ENCODE measurements at places on chromosomes 16 and 17. TPM values are rescaled to one million over a fixed set of nuclear protein-coding genes. Genes with fewer than 3 reads are reported as not detected.

The ST3GAL2 gene
- total RNA-seq = 10.4 TPM

DNA sequence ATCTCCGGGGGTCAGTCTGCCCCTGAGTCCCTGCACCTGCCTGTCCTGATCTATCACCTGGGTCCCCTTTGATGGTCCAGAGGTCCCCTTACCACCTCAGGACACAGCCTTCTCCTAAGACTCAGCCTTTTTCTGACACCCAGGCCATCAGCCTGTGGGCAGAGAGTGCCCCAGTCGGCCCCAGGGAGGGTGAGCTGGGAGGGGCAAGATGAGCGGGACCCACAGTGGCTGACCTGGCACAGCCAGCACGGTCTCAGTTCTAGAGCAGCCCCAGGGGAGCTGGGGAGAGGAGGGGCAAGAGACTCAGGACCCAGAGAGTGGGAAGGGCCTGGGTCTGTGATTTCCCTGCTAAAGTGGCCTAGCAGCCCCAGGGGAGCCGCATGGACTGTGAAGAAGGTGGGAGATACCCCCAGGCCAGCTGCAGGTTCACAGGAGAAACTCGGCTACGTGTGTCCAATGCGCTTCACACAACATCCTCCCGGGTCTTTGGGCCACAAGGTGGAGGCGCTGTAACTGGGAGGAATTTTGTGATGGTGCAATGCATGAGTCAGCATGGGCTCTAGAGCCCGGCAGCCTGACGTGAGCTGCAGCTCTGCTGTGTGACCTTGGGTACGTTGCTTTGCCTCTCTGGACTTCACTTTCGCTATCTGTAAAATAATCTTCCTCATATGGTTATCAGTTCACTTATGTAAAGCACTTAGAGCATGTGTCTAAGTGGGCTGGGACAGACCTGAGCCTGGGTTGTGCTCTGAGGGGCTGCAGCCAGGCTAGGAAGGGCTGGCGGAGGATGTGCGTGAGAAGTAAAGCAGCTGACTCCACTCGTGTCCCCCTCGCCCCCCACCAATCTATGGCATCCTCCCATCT, 67.2 kb upstream of the LHX1 start:
- no peak overlapping the region for H3K27ac ChIP-seq
- no peak overlapping the region for H3K4me3 ChIP-seq
- H3K27me3 ChIP-seq = no peaks in the 10 kb centered on the region
- no peaks in the 10 kb centered on the region for H3K4me1 ChIP-seq
- no peak for DNase-seq
- H3K36me3 ChIP-seq = no peaks in the 10 kb centered on the region

The FNDC8 gene
- total RNA-seq = not detected

DNA sequence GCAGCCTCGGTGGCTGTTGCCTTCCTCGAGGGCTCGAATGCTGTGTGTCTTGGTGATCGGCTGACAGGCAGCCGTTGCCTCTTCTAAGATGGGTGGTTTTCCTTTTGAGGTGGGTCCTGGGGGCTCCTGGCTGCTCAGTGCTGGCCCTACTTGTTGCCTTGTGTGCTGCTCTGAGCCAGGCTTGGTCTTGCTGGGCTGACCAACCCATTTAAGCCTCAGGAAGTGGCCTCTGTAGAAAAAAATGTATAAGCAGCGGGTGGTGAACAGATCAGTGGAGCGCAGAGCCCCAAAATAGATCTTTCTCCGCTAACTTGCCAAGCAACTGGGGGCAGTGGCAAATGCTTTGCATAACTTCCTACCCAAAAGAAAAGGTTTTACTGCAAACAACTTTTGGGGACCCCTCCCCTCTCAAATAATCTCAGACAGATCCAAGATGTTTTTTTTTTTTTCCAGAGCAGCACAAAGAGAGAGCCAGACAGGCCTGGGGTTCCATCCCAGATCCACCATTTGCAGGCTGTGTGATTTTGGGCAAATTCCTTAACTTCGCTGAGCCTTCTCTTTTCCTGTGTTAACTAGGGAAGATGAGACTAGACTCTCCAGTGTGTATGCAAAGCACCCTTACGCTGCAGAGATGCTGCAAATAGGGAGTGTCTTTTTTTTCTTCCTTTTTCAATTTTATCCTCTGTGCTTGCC, 42.5 kb downstream of the PLCG2 start:
- H3K4me3 ChIP-seq = no peak overlapping the region
- no peak for DNase-seq
- no peaks in the 10 kb centered on the region for H3K36me3 ChIP-seq
- H3K4me1 ChIP-seq = no peaks in the 10 kb centered on the region

The ZG16 gene
- total RNA-seq = 1.1 TPM

- DNase-seq = no peak
- peaks cover 7% of the 10 kb centered on the region for H3K36me3 ChIP-seq
- H3K27ac ChIP-seq = no peak overlapping the region
- H3K4me1 ChIP-seq = peaks cover 4% of the 10 kb centered on the region
- no peaks in the 10 kb centered on the region for H3K27me3 ChIP-seq
Observed at GRCh38 chr17:17816240-17816814, 20.5 kb downstream of the SREBF1 start.

The CD300H gene
- total RNA-seq = not detected

Measured in right lobe of liver (tissue), 6 donors.